IMR-90 (cell line): ENCODE measurements at places on chromosomes 12 and 14. TPM values are rescaled to one million over a fixed set of nuclear protein-coding genes. Genes with fewer than 3 reads are reported as not detected.

GRCh38 chr12:78081590-78082314 is 251.1 kb downstream of the NAV3 start:
- H3K36me3 ChIP-seq, result no peaks in the 10 kb centered on the region; the same call in 1 of the 2 replicates
- no peak for DNase-seq
- no peak overlapping the region for H3K27ac ChIP-seq
- no peak overlapping the region for H3K4me3 ChIP-seq
- no peaks in the 10 kb centered on the region for H3K27me3 ChIP-seq

GRCh38 chr14:65170768-65171507 is 68.6 kb upstream of the MAX start:
- no peak overlapping the region for H3K27ac ChIP-seq
- H3K27me3 ChIP-seq, result no peaks in the 10 kb centered on the region
- H3K36me3 ChIP-seq, result no peaks in the 10 kb centered on the region
- H3K4me1 ChIP-seq, result peaks cover 11% of the 10 kb centered on the region
- DNase-seq, result peak; percentile 81

DNA sequence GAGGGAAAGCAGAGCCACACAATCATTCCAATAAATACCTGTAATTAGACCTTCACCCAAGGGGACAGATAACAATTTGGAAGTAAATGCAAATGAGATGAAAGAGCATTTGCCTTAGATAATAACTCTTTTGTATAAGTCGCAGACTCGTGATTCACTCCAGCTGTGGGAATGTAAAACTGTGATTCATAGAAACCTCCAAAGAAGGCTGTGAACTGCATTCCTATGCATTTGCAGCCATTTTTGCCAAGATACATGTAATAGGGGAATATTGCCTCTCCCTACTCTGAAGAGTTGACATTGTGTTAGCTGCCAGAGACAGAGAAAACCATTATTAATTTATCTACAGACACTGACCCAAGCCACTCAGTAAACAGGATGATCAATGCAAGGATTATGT is 181.9 kb upstream of the ARHGAP5 start:
- H3K36me3 ChIP-seq, result no peaks in the 10 kb centered on the region
- no peak overlapping the region for H3K4me3 ChIP-seq
- peaks cover 12% of the 10 kb centered on the region for H3K4me1 ChIP-seq
- H3K27ac ChIP-seq, result no peak overlapping the region
- DNase-seq, result peak; percentile 89

Gene PRKD1
- 12.8 and 12.9 TPM in 2 replicates for total RNA-seq

DNA sequence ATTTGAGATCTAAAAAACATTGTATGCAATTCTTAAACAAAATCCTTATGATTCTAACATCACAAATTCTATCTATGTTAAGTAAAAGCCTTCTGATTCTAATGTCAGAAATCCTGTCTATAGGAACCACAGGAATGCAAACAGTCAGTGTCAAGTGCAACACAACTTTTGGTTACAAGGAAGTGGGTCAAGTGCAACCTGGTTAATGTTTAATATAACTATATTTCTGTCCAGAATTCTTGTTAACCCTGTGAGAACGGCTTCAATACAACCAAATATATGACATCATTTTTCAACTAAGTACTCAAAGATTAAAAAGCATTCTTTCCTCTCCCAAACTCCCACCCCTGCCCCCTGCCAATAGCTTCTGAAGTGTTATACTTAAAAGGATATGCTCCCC is 107.9 kb upstream of the PLEKHA5 start:
- H3K36me3 ChIP-seq, result no peaks in the 10 kb centered on the region
- DNase-seq, result peak; percentile 58

Gene MOK
- 16.8 and 24.4 TPM in 2 replicates for total RNA-seq
